ENCODE measurements at places on chromosomes 12 and 14.

- no peak for DNase-seq
Measured at GRCh38 chr12:80643961-80644360, 63.5 kb upstream of the MYF6 start.

GRCh38 chr12:6352193-6353173 lies 10.6 kb upstream of the TNFRSF1A start:
- no peak for DNase-seq

- no peak for DNase-seq
Measured at GRCh38 chr14:77290705-77291104, 19.7 kb upstream of the NGB start.

DNA sequence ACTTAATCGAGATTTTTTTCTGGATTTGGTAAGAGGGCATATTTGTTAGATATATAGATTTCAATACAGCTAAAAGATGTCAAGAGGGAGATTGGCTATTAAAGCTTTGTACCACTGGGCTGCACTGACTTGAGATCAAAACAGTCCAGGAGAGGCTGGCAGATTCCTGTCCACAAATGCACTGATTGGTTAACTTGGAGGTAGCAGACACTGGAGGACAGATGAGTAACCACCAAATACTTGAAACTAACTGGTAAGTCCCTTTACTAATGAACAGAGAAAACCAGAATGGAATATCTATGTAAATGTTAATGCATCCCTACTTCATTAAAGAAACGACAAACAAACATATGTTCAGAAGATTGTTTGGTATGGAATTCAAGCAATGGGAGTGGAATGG lies 416.6 kb downstream of the LRIG3 start:
- no peak for DNase-seq

GRCh38 chr14:54676812-54677708 lies 110.1 kb downstream of the SAMD4A start:
- no peak for DNase-seq

DNA sequence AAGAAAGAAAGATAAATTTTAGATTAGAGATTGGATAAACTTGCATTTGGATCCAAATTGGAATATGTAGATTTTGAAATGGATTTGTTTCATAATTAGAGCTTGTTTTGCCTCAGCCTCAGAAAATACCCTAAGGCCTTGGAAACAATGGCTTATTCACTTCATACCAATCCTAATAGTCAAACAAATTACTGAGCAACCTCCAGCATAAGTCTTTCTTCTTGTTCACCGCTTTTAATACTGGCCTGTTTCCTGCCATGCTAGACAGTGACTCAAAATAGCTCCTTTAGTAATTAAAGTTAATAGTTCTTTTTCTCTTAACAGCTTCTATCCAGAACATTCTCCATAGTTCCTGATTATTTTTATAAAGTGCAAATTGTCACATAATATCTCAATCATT lies 110.9 kb upstream of the DNM1L start:
- no peak for DNase-seq

- no peak for DNase-seq
Measured at GRCh38 chr12:69469854-69470188, 367 bp upstream of the FRS2 start.

DNA sequence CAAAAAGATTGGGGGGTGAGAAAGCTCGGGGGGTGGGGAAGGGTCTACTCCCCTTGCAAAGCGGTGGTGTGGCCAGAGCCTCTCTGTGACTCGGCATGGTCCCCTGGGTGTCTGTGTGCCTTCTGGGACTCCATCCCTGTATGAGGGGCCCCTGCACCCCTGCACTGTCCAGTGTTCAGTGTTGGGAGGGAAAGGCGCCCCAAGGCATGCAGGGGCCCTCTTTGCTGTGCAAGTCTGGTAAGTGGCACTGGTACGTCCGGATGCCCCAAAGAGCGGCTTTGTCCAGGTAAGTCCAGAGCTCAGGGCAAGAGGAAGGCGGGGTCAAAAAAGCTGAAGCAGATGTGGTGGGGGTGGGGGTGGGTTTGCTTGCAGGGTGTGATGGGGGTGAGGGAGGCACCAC lies 23.7 kb downstream of the RTL1 start:
- no peak for DNase-seq

DNA sequence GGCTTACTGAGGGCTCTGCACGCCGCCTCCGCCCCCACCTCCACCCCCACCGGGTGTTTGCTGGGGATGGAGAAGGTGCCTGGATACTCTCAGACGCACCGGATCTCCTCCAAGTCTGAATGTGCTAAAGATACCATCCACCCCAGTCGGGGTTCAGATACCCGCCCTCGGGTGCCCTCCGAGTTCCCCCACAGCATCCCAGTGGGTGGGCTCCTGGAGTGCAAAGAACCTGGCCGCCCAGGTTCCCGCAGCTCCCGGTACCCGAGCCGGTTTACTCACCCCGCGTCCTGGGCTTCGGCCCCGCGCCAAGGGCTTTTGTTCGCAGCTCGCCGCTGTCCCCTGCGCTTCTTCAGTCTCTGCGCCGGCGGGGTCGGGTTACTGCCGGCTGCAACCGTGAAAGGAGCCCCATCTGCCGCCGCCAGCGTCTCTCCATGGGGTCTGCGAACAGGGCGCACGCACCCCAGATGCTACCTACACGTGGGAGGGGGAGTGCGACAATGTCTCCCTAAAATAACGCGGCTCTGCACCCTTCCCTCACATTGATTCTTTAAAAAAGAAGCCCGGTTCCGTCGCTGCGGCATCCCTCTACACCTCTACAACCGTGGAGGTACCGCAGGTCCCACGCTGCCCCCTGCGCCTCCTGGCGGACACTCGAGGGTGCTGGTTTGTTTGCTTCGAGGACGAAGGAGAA lies at the start of gene CCDC177:
Gene CCDC177, minus strand, starts transcription at position 609 of the 691 bp plus-strand sequence. CDS start 1,249 bp downstream, outside the sequence.
- DNase-seq: peak; percentile 57

DNA sequence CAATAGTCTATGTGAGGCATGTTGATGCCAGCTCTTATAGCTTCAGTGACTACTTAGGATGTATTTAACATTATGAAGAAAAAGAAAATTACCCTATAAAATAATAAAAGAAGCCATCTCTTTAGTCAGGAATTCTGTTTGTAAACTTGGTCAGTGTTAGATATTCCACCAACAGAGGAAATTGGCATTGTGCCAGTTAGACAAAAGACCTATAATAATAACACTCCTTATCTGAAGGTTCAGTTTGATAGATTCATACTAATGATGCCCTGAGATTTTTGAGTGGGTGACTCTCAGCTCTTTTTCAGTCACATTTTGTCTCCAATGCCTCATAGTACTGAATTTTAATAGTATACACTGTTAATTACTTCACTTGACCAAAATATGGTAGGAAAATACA lies 6.6 kb downstream of the SYT10 start:
- DNase-seq: no peak

- no peak for DNase-seq
Measured at GRCh38 chr12:70890895-70891832, 29.4 kb downstream of the PTPRR start.

- no peak for DNase-seq
Measured at GRCh38 chr14:70807898-70808415, 1.4 kb downstream of the MAP3K9 start.

GRCh38 chr12:77594366-77594765 lies 236.3 kb upstream of the NAV3 start:
- DNase-seq: no peak

GRCh38 chr12:115873451-115874082 lies 403.9 kb downstream of the MED13L start:
- no peak for DNase-seq

DNA sequence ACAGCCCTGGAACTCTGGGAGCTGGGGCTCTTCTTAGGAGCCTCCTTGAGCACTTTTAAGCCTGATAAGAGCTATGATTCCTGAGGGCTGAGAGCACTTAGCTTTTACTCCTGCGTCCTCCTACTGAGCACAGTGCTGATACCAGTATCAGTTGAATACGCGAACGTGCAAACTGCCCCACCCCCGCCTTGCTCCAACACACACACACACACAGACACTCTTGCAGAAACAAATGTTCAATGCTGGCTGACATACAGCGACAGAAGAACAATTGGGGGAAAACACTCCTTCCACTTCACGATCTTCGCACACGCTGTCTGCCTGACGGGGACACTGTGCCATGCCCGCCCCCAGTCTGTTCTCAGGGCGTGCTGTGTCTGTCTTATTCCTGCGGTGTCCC lies 57.2 kb upstream of the DLK1 start:
- no peak for DNase-seq

DNA sequence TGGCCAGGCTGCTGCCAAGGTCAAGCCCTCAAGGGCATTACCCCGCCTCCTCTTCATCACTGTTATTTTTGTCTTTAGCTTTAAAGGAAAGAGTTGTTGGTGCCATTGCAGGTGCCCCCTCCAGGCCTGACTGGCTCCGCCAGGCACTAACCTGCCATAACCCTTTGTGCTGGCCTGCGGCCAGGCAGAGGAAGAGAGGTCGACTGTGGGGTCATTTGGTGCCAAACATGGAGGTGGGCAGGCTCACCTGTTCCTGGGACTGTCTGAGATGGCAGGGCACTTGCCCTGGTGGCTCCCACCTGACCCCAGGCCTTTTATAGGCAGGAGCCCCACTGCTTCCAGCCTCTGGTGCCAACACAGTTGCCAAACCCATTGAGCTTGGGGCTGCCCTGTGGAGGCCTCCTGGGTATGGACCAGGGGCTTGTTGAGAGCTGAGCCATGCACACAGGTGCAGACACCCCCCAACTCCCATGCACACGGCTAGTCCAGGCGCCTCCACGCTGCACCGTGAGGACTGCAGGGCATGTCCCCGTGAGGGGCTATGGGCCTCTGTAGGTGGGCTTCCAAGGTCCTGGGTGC lies 29.4 kb upstream of the PLD4 start:
- no peak for DNase-seq

- no peak for DNase-seq
Measured at GRCh38 chr14:50319721-50320120, 7.6 kb downstream of the DMAC2L start.

GRCh38 chr14:101791919-101792572 lies 30.5 kb downstream of the PPP2R5C start:
- no peak for DNase-seq

DNA sequence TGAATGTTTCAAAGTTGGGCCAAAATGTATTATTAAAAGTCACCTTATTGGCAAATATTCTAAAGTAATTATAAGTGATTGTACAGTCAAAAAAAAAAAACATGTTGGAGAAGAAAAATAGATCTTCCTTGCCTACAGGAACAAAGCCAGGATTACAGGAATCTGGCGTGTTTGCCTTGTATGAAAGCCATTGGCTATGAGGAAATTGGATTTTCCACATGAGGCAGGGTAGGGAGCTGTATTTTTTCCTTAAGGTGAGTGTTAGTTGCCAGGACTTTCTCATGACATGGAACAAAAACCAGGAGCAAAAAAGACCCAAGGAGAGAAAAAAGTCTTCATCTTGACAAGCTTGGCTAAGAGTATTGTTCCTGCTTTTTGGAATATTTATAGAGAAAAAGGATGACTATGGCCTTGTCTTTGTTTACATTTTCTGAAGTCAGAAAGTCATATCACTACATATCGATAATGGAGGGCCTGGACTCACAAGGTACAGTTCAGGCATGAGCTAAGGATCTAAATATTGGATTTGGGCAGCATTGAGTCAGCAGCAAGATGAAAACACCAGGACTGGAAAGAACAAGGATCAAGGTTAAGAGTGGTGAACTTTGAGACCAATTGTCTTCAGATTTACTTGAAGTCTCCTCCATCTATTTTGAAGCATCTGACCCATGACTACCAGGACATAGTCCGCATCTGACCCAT lies 68.4 kb upstream of the FLRT2 start:
- DNase-seq: no peak

GRCh38 chr12:97960741-97961608 lies 498.4 kb downstream of the RMST start:
- peak; percentile 54 for DNase-seq

DNA sequence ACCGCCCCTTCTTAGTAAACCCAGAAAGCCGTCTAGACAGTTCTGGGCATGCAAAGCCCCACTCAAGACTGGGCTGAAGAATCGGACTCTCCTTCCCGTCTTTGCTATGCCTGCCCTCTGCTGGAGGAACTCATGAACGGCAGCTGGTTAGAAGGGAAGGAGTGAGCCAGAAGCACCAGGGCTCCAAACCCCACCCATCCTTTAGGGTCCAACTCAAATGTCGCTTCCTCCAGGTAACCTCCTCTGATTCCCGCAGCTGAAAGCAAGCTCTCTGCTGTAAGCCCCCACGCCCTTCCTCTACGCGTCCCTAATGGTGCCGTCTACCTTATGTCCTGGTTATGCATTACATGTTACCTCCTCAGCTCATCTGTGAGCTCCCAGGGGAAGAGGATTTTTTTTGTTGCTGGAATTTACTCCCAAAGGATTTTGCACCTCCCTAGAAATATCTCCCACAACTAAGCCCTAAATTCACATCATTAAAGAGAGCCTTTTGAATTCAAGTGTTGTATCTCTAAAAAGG lies 59.0 kb upstream of the SCN8A start:
- DNase-seq: peak; percentile 74

DNA sequence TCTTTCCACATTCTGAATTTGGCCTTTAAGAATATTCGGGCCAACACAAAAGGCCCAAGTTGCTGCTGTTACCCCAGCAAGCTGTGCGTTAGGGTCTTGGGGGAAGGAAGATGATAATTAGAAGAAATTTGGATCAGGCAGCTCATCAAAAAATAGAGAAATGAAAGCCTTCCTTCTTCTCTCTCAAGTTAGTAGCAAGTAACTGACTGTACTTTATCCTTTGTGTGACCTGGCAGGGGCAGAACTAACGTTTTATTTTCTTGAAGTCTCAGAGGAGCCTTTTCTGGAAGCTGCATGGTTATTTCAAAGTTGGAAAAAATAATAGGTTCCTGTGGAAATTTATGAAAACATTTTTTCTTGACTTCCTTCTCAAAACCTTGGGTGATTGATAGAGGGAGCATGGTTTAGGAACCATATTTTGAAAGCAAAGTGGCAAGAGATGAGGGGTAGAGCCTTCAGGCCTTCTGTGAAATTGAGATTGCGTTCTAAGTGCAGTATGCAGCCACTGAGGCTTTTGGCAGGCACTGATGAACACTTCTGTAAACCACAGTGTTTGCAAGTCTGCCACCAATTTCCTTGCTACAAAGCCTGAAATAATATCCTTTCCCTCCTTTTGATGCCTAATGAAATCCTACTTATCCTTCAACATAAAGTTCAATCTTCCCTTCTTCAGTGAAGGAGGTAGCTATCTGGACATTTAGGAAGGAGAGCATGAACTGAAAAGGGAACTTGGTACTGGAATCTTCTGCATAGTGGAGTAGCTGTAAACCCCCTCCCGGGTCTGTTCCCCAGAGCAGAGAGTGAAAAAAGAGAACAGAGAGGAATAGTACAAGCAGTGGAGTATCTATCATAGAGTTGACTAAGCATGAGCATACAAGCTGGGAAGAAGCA lies 123.2 kb downstream of the FGD4 start:
- peak; percentile 70 for DNase-seq
